Caudate nucleus (tissue), 63 donors: ENCODE measurements at places on chromosomes 7 and 10.

DNA sequence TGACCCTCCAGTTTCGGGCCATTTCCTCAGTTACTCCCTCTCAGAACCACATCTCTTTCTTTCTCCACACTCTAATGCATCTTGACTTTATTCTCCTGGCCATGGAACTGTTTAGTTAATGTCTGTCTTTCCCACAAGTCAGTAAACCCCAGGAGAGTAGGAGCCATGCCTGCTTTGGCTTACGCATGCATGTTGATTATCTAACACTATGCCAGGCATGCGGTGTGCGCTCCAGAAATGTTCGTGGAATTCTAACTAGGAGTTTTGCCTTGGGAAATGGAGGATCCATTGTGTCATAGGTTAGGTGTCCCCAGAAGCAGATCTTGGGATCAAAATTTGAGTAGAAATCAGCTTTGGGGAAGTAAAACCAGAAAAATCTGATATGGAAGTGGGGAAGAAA is 308.9 kb downstream of the GRID1 start:
- no peak for DNase-seq

- DNase-seq = no peak
Observed at GRCh38 chr10:127976701-127977356, 69.9 kb downstream of the PTPRE start.

DNA sequence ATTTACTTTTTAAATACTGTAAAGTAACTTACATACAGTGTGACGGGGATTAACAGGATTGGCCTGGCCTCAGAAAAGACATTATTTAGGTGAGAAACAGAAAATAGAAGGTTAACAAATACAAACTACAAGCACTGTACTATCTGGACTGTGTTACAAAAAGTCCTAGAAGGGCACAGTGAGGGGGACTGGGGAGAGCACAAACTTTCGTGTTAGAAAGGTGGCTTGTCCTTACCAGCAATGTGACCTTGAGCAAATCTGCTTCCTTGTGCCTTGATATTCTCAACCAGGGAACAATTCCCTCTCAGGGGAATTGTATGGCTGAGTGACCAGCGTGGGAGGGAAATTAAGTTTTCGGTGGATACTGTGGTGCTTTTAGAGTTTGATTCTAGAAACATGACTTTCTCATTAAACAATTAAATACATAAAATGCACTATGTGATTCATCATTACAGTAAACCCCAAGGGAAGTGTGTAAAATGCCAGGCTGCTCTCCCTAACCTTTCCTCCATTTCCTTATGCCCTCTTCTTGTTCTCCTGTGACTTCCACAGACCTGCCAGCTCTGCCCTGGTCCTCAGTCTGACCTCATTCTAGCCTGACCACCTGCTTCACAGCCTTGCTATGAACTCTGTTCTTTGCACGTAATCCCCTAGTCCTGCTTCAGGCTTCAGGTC is 57.7 kb downstream of the OSBPL3 start:
- no peak for DNase-seq

GRCh38 chr7:47528471-47528870 is 53.4 kb downstream of the TNS3 start:
- no peak for DNase-seq

- DNase-seq = no peak
Observed at GRCh38 chr7:133829336-133829897, 297.7 kb upstream of the LRGUK start.

DNA sequence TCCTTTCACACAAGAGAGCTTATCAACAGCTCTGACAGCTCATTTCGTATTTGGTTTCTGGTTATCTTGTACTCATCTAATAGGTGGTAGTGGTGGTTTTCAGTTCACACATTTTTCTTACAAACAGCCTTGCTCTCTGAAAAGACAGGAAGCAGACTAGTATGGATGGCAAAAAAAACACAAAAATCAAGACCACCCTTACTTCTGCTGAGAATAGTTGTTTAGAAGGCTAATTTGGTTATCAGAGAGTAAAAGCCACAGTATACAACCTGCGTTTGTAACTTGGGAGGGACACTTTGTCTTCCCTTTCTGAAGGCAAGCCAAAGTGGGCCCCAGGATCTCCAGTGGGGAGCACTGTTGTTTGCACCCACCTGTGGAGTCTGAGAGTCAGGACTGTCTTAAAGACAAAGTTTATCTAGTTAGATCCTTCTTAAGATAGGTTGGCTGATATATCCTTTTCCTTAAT is 68.0 kb downstream of the PIP4K2A start:
- no peak for DNase-seq

DNA sequence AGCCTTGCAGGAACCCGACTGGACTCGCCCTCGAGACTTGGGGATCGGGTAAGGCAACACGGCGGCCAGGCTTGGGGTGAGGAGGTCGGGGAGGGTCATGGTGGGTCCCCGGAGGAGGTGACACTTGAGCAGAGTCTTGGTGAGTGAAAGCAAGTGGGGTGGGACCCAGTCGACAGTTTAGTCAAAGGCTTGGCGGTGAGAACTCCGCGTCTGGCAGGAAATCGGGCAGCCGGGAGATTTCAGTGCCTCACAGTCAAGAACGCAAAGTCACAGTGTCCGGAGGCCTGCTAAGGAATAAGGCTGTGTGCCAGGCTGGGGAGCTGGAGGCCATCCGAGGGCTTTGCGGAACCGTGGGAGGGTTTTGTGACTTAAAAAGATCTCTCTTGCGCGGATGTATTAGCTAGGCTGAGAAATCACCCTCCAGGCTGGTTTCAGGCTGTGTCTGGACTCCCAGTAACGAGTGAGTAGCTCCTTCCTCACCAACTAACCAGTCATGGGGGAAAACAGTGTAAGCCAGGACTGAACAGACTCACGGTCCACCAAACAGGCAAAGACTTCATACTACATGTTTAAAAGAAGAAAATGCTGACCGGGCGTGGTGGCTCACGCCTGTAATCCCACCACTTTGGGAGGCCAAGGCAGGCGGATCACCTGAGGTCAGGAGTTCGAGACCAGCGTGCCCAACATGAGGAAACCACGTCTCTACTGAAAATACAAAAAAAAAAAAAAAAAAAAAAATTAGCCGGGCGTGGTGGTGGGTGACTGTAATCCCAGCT is 613 bp downstream of the AP5Z1 start:
- no peak for DNase-seq

DNA sequence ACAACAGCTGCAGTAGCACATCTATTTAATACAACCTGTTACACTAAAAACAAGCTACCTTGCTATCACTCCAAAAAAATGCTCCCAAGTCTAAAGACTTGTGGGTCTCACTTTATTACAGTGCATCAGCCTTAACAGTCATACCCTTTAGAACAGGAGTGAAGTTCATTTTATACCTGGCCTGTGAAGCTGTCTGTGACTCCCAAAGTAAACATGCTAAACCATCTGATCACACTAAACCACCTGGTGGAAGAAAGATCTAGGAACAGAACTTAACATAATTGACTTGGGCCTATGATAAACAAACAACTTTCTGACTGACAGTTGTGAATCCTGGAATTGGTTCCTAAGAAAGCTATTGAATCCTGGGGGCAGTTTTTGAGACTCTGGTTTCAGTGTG is 80.9 kb upstream of the ATP6V0A4 start:
- no peak for DNase-seq

DNA sequence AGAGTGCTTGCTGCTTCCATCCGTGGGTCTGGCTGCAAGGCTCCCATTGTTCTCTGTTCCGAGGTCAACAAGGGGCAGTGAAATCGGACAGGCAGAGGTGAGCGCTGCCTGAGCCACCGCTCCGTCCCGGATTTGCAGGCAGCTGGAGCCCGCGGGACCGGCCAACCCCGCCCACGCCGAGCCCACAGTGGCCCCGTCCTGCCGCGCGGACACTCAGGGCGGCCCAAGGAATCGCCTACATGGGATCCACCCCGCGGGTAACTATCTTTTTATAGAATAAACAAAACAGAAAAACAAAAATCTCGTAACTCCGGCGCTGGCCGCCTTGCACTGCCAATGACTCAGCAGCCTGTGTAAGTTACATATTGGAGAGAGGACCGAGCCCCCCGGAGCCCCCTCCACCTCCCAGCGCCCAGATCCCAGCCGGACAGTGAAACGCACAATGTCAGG is 1.9 kb downstream of the BNIP3 start:
- DNase-seq = no peak

DNA sequence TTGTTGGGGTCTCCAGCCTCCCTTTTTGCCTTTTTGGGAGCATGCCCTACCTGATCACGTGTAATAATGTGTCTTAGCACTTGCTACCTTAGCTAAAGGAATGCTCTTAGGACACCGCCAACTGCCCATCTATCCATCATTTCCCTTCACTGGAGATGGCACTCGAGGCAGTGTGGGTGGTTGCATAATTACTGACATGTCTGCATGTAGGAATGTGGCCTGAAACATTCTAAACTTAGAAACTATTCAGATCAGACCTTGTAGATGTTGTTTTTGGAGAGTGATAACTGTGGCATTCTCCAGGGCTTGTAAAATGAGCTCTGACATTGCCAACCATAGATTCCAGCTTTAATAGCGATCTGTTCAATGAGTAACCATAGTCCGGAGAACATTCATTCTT is 365.8 kb downstream of the BBS9 start:
- DNase-seq = no peak

GRCh38 chr10:14852236-14852635 is 14.1 kb downstream of the HSPA14 start:
- no peak for DNase-seq

GRCh38 chr10:108307925-108308312 is 1143.4 kb upstream of the SORCS1 start:
- no peak for DNase-seq

GRCh38 chr10:34078745-34079470 is 736.2 kb downstream of the PARD3 start:
- no peak for DNase-seq

DNA sequence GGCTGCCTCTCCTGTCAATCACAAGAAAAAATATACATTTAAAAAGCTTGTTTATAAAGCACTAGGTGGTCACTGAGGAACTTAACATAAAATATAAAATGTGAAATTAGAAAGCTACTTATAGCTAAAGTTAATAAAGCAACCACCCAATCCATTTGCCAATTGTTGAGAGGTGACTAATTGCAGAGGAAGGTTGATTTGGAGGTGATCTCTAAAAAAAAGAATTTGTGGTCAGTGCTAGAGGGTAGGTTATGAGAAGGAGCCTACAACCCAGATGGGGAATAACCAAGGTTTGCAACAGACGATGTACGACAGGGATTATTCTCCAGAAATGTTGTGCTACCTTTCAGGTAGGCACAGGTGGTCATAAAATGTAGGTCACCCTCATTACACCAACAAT is 444.2 kb upstream of the C7orf33 start:
- DNase-seq = no peak

- no peak for DNase-seq
Observed at GRCh38 chr7:132838313-132838712, 243.6 kb downstream of the CHCHD3 start.

DNA sequence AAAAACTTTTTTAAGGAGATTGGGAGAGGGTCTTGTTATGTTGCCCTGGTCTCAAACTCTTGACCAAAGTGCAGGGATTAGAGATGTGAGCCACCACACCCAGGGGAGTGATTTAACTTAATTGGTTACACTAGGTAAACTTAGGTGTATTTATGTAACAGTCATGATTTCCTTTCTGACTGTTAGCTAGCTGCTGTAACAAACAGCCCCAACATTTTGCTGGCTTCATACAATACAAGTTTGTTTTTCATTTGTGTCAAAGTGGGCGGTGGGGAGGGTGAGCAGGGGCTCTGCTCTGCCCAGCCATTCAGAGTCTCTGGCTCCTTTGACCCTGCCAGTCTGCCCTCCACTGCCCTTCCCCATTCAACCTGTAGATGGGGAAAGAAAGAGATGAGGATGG is 9.3 kb downstream of the DOCK1 start:
- DNase-seq = no peak

GRCh38 chr10:12179606-12180170 is 16.0 kb downstream of the NUDT5 start:
- DNase-seq = no peak

- no peak for DNase-seq
Observed at GRCh38 chr7:4819560-4820404, 42.0 kb downstream of the PAPOLB start.

- peak; percentile 57 for DNase-seq
Observed at GRCh38 chr10:31602541-31603234, 283.7 kb downstream of the ZEB1 start.

GRCh38 chr7:155375337-155376277 is 77.9 kb downstream of the INSIG1 start:
- DNase-seq = no peak

GRCh38 chr10:97180363-97180755 is 5.4 kb downstream of the SLIT1 start:
- DNase-seq = no peak

- DNase-seq = no peak
Observed at GRCh38 chr7:6250364-6250833, 22.0 kb downstream of the CYTH3 start.

DNA sequence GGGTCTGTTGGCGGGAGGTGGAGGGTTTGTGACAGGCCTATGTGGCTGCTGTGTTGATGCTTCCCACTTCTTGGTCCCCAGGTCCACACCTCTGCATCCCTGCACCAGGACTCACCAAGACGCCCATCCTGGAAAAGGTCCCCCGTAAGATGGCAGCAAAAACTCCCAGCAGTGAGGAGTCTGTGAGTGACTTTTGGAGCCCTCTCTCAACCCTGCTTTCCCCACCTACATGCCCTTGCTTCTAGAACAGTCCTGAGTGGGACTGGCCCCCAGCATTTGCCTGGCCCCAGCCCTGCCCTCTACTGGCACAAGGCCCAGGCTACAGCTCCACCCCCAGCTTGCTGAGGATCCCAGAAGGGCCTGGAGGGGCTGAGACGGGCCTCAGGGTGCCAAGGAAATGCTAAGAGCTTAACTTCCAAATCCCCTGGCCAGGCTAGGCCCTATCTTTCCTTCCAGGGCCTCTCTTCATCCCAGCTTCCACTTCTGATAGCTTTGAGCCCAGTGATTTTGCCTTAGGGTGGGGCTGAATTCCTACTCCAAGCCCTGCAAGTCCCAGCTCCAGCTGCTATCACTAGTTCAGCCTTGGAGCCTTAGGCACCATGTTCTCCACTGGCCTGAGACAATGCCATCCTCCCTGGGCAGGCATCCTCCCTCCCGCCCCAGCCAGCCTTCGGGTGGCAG is 2.7 kb downstream of the CHAT start:
- no peak for DNase-seq

- no peak for DNase-seq
Observed at GRCh38 chr10:121481180-121481579, 117.1 kb downstream of the FGFR2 start.

GRCh38 chr7:72267291-72267800 is 144.8 kb downstream of the CALN1 start:
- DNase-seq = peak; percentile 7

DNA sequence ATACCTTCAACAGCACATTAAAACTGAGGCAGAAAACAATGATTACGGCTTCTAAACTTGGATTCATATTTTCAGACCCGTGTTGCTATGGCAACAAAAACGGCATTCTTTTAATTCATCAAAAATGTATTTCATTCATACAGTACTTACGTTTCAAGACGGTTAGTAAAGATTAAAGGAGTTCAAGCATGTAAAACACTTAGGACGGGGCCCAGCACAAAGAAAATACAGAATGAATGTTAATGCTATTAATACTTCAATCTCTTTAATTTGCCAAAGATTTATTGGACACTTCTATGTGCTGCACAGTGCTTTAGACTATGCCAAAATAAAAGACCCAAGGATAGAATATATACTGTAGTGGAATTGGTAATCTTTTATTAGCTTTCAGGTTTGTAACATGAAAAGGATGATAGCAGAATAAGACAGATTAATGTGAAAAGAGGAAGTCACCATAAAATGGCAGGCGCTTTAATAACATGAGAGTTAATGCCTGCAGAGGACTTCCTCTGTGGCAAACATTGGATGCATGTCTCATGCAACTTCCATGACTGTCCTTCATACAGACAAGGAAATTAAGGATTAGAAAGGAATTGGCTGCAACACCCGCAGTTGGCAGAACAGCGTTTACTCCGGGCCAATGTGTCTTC is 201.6 kb upstream of the KLF6 start:
- DNase-seq = no peak
